ENCODE measurements at places on chromosomes 16 and 17. TPM values are rescaled to one million over a fixed set of nuclear protein-coding genes. Genes with fewer than 3 reads are reported as not detected.

Gene RHBDL3
- total RNA-seq, result under 0.01 TPM

Gene OTOP3
- not detected for total RNA-seq

Gene ANKRD40CL
- total RNA-seq, result not detected

Gene NXPH3
- total RNA-seq, result not detected

Gene AGRP
- not detected for total RNA-seq

Gene SRR
- 12.7 TPM for total RNA-seq

Gene PIRT
- total RNA-seq, result not detected

Gene CD79B
- total RNA-seq, result not detected

Gene EFNB3
- 0.23 TPM for total RNA-seq

Gene MT1M
- total RNA-seq, result not detected

Gene SP6
- total RNA-seq, result 0.09 TPM

Gene KCNAB3
- 0.88 TPM for total RNA-seq

Gene ATAD5
- 0.89 TPM for total RNA-seq

Gene SHCBP1
- 1.8 TPM for total RNA-seq

Gene ZPBP2
- not detected for total RNA-seq

Gene LAT
- 1.5 TPM for total RNA-seq

Gene PKMYT1
- 4.2 TPM for total RNA-seq

Gene RGS11
- 2.4 TPM for total RNA-seq

Gene CCDC40
- total RNA-seq, result 5.6 TPM

Gene KRT25
- total RNA-seq, result not detected

Gene TBC1D3
- not detected for total RNA-seq

Gene CCL16
- total RNA-seq, result not detected

Gene LPO
- total RNA-seq, result not detected

Gene ABCA10
- 0.69 TPM for total RNA-seq

Gene RASD1
- 1.8 TPM for total RNA-seq

Gene ZNF200
- total RNA-seq, result 8.0 TPM

Gene DCAKD
- total RNA-seq, result 60.8 TPM

Gene TMEM100
- 0.23 TPM for total RNA-seq

Measured in smooth muscle cell of the umbilical artery (primary cell).